ENCODE measurements at places on chromosomes 4 and X. TPM values are rescaled to one million over a fixed set of nuclear protein-coding genes. Genes with fewer than 3 reads are reported as not detected.
A peak's percentile ranks its signal among the peaks of the same experiment; 100 is the strongest.

DNA sequence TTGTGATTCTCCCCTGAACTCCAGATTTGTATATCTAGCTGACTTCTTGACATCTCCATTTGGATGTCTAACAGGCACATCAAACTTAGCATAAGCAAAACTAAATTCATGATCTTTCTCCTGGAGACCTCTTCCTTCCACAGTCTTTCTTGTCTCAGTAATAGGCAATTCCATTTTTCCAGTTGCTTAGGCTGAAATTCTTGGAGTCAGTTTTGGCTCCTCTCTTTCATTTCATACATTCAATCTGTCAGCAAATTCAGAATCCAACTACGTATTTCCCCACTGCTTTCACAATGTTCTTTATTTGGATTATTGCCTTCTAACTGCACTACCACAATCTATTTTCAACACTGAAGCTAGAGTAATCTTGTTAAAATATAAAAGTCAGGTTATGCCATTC is 219.9 kb upstream of the GLRA2 start:
- H3K27ac ChIP-seq = no peak overlapping the region
- no peaks in the 10 kb centered on the region for H3K4me1 ChIP-seq
- DNase-seq = no peak
- no peaks in the 10 kb centered on the region for H3K36me3 ChIP-seq
- no peaks in the 10 kb centered on the region for H3K27me3 ChIP-seq

The SH3TC1 gene
- total RNA-seq = 125 TPM

- DNase-seq = no peak
- no peak overlapping the region for H3K4me3 ChIP-seq
- H3K27ac ChIP-seq = no peak overlapping the region
- no peaks in the 10 kb centered on the region for H3K36me3 ChIP-seq
- H3K27me3 ChIP-seq = no peaks in the 10 kb centered on the region
- H3K4me1 ChIP-seq = peaks cover under 1% of the 10 kb centered on the region
Measured at GRCh38 chrX:79281775-79282174, 85.4 kb downstream of the ITM2A start.

DNA sequence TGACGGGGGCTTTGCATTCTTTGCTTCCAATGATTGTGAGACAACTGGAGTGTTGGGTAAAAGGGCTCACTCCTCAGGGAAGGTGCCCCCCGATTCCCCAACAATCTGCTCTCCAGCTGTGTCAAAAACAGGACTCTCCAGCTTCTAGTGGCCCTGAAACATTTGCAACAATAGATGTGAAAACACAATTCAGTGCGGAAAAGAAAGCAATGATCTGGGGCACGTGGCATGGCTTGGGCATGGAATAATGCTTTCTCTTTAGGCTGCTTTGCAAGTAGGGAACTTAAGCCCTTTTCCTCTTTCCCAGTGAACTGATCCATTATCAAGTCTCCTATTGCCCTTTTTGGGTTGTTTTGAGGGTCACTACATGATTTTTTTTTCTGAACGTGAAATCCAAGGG is 239.9 kb downstream of the C4orf33 start:
- H3K27me3 ChIP-seq = no peaks in the 10 kb centered on the region
- no peak overlapping the region for H3K4me3 ChIP-seq
- H3K27ac ChIP-seq = no peak overlapping the region
- DNase-seq = no peak
- no peaks in the 10 kb centered on the region for H3K4me1 ChIP-seq
- H3K36me3 ChIP-seq = no peaks in the 10 kb centered on the region

GRCh38 chrX:104122829-104123228 is 10.5 kb downstream of the ZCCHC18 start:
- H3K27me3 ChIP-seq = no peaks in the 10 kb centered on the region
- peak overlapping the region; percentile 51 for H3K27ac ChIP-seq
- peak overlapping the region; percentile 42 for H3K4me3 ChIP-seq
- no peaks in the 10 kb centered on the region for H3K36me3 ChIP-seq
- DNase-seq = peak; percentile 32

The CT47C1 gene
- not detected for total RNA-seq

The PDLIM5 gene
- 36.5 TPM for total RNA-seq

DNA sequence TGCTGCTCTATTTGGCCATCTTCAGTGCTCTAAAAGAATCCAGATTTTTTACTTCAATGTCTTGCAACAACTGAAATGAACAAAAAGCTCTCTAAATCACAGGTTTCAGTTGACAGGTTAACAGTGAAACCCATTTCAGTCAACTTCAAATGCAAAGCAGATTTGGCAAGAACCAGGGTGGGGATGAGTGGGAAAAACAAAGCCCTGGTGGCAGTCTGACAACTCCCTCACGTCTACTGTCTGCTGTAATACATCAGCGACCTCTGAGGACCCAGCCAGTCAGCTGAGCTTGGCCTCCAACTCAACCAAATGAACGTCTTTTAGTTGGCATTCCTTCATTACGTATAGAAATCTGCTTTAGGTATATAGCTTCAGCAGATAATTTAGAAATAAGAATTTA is 95.8 kb downstream of the COL25A1 start:
- H3K4me3 ChIP-seq = no peak overlapping the region
- no peaks in the 10 kb centered on the region for H3K27me3 ChIP-seq
- DNase-seq = no peak
- no peaks in the 10 kb centered on the region for H3K36me3 ChIP-seq

The CHST7 gene
- 19.5 TPM for total RNA-seq

DNA sequence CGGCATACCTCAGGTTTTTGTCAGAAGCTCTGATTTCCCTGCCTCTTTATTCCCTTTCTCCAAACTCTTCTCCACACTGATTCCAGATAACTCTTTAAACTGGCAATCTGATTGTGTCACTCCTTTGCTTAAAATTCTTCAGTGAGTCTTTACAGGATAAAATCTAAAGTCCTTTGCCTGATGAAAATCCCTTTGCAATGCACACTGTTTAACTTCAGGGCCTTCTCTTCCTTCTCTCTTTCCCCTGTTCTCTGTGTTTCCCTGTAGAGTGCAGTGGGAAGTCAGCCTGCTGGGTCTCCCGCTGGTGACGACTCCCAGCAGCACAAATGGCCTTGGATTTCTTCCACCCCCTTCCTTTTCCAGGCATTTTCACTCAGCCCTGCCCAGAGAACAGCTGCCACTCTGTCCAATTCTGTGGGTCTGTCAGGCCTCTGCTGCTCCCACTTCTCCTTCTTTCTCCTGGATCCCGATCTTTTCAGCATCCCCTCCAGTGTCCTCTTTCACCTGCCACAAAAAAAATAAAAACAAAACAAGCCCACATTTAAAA is 189.9 kb upstream of the NWD2 start:
- no peak overlapping the region for H3K27ac ChIP-seq
- H3K4me3 ChIP-seq = no peak overlapping the region
- H3K4me1 ChIP-seq = no peaks in the 10 kb centered on the region
- DNase-seq = no peak
- no peaks in the 10 kb centered on the region for H3K36me3 ChIP-seq

The TASL gene
- 3.2 TPM for total RNA-seq

DNA sequence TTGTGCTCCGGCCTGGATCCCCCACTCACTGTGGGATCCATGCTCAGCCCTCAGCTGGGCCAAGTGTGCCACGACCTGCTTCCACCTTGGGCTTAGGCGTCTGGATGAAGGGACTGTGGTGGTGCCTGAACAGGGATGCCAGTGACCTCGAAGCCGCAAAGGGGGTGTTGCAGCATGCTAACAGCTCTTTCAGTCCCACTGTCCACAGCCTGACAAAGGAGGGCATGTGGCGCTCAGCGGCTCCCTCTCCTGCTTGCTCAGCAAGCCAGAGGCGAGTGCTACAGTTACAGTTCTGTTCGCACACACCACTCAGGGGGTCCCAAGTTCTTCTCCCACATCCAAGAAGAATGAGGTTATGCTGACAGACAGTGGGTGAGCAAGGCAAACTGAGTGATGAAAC is 5.2 kb upstream of the IGBP1 start:
- H3K36me3 ChIP-seq = no peaks in the 10 kb centered on the region
- H3K4me1 ChIP-seq = peaks cover 5% of the 10 kb centered on the region
- no peak overlapping the region for H3K4me3 ChIP-seq
- H3K27me3 ChIP-seq = no peaks in the 10 kb centered on the region
- H3K27ac ChIP-seq = no peak overlapping the region
- DNase-seq = no peak

The PNMA6A gene
- total RNA-seq = not detected

- H3K4me1 ChIP-seq = no peaks in the 10 kb centered on the region
- DNase-seq = no peak
- no peak overlapping the region for H3K4me3 ChIP-seq
- no peak overlapping the region for H3K27ac ChIP-seq
- no peaks in the 10 kb centered on the region for H3K36me3 ChIP-seq
Measured at GRCh38 chr4:147345662-147346061, 135.2 kb upstream of the EDNRA start.

The SRPX gene
- total RNA-seq = not detected

DNA sequence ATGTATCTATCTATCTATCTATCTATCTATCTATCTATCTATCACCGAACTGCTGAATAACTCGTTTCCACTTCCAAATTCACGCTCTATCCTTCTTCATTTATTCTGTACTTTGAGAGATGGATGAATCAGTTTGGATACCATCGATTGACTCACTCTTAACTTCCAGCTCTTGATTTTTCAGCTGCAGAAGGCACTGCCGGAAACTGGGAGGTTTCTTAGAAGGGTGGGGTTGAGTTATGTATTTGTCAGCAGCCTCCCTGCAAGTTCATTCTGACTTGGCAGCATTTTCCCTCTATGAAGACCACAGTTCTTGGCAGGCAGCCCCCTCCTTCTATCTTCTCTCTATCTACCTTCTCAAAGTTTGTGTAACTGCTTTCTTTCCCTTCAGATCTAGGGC is 112.0 kb upstream of the MAGEB18 start:
- H3K27me3 ChIP-seq = no peaks in the 10 kb centered on the region
- no peak for DNase-seq
- H3K4me3 ChIP-seq = no peak overlapping the region
- no peak overlapping the region for H3K27ac ChIP-seq
- H3K4me1 ChIP-seq = no peaks in the 10 kb centered on the region
- H3K36me3 ChIP-seq = no peaks in the 10 kb centered on the region

The SMIM20 gene
- total RNA-seq = 7.4 TPM

- H3K4me1 ChIP-seq = peaks cover 57% of the 10 kb centered on the region
- H3K36me3 ChIP-seq = no peaks in the 10 kb centered on the region
- DNase-seq = no peak
- no peak overlapping the region for H3K4me3 ChIP-seq
- H3K27me3 ChIP-seq = no peaks in the 10 kb centered on the region
- H3K27ac ChIP-seq = no peak overlapping the region
Measured at GRCh38 chrX:13009273-13009672, 34.4 kb downstream of the TMSB4X start.

The SHROOM3 gene
- not detected for total RNA-seq

DNA sequence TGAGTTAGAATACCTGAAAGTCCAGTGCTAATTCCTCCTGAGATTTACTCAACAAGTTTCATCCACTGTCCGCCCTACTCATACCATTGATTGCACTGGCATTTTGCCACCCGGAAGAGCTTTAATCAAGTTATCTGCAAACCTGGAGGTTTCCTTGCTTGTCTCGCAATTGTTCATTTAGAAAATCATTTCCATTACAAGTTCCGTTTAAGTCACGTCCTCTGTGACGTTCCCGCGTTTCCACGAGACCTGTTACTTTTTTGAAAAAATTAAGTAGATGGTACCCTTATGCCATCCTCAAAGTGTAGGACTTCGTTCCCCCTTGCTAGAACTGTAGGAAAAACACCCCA is 761 bp upstream of the FRYL start:
- H3K4me1 ChIP-seq = peaks cover 37% of the 10 kb centered on the region
- H3K36me3 ChIP-seq = no peaks in the 10 kb centered on the region
- H3K4me3 ChIP-seq = peak overlapping the region; percentile 97
- H3K27me3 ChIP-seq = no peaks in the 10 kb centered on the region
- H3K27ac ChIP-seq = peak overlapping the region; percentile 90

The EVC2 gene
- total RNA-seq = 3.2 TPM

- DNase-seq = no peak
- no peak overlapping the region for H3K27ac ChIP-seq
- H3K36me3 ChIP-seq = no peaks in the 10 kb centered on the region
Measured at GRCh38 chr4:159048166-159048886, 54.6 kb upstream of the RAPGEF2 start.

The FAM53A gene
- total RNA-seq = 1.8 TPM

The TBC1D14 gene
- 67.7 TPM for total RNA-seq

DNA sequence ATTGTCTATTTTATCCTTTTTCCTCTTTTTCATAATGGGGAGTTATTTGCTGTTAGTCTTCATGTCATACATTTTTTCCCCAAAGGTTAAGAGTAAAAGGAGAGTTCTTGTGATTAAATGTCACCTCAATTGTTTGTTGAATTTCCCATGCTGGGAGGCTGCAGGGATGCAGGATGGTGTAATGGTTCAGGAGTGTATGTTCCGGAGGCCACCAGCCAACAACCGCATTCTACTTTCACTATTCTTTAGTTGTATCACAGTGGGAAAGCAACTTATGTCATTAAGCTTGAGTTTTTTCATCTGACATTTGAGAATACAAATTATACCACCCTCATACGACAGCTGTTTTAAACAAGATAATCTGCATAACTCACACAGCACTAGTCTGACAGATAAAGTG is 15.4 kb downstream of the AFP start:
- no peaks in the 10 kb centered on the region for H3K36me3 ChIP-seq
- no peak overlapping the region for H3K27ac ChIP-seq
- H3K27me3 ChIP-seq = no peaks in the 10 kb centered on the region
- no peaks in the 10 kb centered on the region for H3K4me1 ChIP-seq
- no peak overlapping the region for H3K4me3 ChIP-seq

DNA sequence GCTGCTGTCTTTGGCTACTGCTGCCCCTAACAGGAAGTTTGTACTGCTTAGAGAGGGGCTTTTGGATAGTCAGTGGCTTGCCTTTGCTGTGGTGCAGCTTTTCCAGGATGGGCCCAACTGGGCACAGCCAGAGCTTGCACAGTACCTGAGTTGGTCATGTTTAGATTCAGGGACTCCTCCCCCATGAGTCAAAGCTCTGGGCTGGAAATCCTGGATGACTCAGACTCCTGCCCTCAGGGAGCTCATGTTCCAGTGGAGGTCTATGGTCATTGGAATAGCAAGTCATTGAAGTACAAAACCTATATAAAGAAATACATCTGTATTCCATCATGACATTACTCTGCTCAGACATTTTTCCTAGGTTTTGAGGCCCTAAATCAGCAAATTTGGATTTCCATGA is 66.7 kb upstream of the PJA1 start:
- no peak overlapping the region for H3K27ac ChIP-seq
- H3K27me3 ChIP-seq = no peaks in the 10 kb centered on the region
- DNase-seq = no peak
- H3K4me3 ChIP-seq = no peak overlapping the region
- no peaks in the 10 kb centered on the region for H3K4me1 ChIP-seq

DNA sequence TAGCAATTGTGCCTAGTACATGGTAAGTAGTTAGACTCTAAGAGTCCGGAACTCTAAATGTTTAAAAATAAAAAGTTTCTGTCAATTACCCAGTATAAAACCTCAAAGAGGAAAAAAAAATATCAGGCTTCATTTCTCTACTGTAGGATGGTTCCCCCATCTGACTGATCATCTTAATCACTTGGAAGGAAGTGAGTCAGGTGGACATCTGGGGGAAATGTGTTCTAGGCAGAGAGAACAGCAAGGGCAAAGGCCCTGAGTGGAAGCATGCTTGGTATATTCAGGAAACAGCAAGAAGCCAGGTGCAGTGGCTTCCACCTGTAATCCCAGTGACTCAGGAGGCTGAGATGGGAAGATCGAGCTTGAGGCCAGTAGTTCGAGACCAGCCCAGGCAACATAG is 2.9 kb upstream of the EIF1AX start:
- H3K4me1 ChIP-seq = peaks cover 13% of the 10 kb centered on the region

The DSPP gene
- total RNA-seq = not detected

GRCh38 chr4:99301376-99302164 is 10.8 kb upstream of the ADH1A start:
- no peaks in the 10 kb centered on the region for H3K27me3 ChIP-seq
- no peaks in the 10 kb centered on the region for H3K36me3 ChIP-seq
- no peak overlapping the region for H3K27ac ChIP-seq
- H3K4me3 ChIP-seq = no peak overlapping the region
- no peaks in the 10 kb centered on the region for H3K4me1 ChIP-seq
- DNase-seq = no peak
